ENCODE measurements at places on chromosomes 3 and 15. TPM values are rescaled to one million over a fixed set of nuclear protein-coding genes. Genes with fewer than 3 reads are reported as not detected.

GRCh38 chr3:126758882-126759281 lies 54.8 kb downstream of the CHCHD6 start:
- DNase-seq, result no peak

DNA sequence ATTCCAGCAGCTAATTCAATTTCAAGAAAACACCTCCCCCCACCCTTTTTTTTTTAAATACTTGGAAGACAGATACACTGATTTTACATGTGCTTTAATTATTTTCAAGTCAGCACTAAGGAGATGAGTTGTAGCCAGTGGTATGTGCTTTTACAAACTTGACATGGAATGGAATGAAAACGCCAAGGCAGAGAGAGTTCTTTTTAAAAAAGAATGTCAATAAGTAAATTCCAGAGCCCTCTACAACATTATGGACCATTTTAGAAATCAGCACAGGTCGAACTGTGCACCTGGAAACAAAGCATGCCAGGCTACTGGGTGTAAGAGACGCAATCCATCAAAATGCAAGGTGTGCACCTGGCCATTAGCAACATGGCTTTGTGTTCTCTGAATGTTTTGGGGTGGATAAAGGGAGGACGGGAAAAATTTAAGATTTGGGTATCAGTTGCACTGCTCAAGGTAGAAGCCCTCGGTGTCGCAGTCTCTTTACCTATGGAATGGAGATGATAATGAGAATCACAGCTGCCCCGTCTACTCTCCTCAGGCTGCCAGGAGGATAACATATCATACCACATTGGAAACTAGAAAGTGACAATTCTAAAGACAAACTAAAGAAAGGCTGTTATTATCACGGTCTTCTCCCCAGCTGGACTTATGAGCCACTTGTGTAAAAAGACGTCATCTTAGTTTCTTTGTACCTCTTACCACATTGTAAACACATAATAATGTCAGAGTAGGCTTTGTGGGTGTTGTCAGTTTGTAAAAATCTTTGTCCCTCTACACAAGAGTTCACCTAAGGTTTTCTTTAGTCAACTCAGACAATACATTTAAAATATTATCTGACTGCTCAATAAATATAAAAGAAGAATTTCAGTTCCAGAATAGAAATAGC lies 107.4 kb upstream of the PRICKLE2 start:
- no peak for DNase-seq

TMED3 gene
- total RNA-seq, result 49.3 TPM

GRK7 gene
- not detected for total RNA-seq

DNA sequence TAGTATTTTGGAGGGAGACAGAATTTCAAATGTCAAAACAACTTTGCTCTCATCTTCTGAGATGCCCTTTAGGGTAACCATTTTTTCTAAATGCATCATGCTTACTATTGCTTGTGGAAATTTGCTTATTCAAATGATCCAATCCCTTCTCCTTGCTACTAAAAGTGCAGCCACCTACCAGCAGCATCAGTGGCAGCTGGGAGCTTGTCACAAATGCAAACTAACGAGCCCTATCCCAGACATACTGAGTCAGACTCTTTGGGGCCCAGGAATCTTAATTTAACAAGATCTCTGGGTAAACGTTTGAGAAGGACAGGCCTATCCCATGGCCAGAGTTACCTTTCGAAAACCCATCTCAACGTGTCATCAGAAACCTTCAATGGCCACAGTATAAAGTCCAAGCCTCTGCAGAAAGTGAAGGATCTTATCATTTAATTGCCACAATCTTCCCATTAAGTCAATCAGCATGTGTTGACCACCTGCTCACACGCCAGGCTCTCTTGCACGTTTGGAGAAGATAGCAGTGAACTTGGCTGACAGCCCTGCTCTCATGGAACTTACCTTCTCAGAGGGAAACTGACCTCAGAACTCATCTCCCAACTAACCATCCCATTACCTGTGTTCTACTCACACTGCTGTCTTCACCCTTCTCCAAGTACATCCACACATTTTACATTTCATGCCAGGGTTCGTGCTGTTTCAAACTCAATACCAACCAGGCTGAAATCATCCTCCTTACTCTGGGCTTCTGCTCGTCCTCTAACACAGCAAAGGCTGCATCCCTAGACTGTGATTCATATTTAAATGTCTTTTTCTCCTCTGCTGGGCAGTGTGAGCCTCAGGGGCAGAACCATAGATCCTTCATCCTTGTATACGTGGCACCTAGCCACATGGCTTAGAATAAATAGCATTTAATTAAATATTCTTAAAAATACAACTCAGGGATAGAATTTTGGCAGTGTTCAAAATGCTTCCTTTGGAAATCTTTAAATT lies 24.8 kb upstream of the VGLL4 start:
- no peak for DNase-seq

TMEM158 gene
- 3.8 TPM for total RNA-seq

- DNase-seq, result no peak
Observed at GRCh38 chr15:70486012-70486411, 277.3 kb downstream of the UACA start.

ROPN1B gene
- total RNA-seq, result not detected

NKTR gene
- total RNA-seq, result 142 TPM

- DNase-seq, result no peak
Observed at GRCh38 chr3:57069503-57069902, 9.0 kb downstream of the SPATA12 start.

GRCh38 chr3:194617827-194618226 lies 15.4 kb downstream of the TMEM44 start:
- DNase-seq, result no peak

DNA sequence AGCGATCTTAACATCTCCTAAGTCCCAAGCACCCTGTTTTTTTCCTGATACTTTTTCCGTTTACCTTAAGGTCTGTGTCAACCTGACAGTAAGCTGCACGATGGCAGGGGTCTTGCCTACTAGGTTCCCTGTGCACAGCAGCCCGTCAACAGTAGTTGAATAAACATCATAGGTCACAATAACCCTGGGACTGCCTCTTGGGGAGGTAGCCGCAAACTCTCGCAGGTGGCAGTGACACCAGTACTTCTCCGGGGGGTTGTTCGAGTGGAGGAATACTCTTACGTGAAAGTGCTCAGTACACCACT lies 365 bp upstream of the PDCD6IP start:
- no peak for DNase-seq

KNG1 gene
- not detected for total RNA-seq

ZNF654 gene
- total RNA-seq, result 8.0 TPM

TMEM212 gene
- not detected for total RNA-seq

GRCh38 chr3:135851201-135852081 lies 114.1 kb upstream of the PPP2R3A start:
- no peak for DNase-seq

GRCh38 chr3:45914362-45915058 lies 28.2 kb downstream of the CCR9 start:
- DNase-seq, result no peak

LRRK1 gene
- total RNA-seq, result 1.6 TPM

DNA sequence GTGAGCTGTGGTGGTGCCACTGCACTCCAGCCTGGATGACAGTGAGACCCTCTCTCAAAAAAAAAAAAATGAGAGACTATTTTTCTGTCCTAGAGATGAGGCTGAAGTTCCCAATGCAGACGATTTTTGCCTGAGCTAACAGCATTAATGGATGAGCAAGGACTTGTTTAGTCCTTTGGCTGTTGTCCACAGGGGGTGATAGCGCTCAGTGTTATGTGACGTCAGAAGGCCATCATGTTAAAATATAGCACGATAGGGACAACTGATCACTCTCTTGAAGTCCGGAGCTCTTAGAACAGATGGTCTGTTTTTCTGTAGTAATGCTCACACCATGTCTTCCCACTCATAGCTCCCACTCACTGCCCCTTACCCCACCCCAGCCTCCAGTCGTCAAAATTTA lies 6.8 kb downstream of the TRNT1 start:
- no peak for DNase-seq

CLEC3B gene
- not detected for total RNA-seq

DNA sequence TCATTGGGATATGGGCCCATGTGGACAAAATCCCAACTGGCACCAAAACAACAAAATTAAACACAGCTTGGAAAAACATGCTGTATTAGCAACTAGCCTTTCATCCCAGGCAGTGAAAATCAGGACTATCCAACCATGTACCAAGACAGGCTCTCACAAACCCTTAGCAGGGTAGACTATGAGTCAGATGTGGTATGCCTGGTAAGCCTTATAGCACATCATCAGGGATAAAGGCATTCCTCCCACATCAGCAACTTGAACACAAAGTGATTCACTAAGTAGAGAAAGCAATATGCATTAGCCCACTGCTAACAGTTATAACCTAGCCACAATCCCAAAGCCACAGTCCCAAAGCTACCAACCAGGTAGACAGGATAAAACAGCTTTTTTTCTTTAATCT lies 8.0 kb downstream of the CEP152 start:
- DNase-seq, result no peak

DNA sequence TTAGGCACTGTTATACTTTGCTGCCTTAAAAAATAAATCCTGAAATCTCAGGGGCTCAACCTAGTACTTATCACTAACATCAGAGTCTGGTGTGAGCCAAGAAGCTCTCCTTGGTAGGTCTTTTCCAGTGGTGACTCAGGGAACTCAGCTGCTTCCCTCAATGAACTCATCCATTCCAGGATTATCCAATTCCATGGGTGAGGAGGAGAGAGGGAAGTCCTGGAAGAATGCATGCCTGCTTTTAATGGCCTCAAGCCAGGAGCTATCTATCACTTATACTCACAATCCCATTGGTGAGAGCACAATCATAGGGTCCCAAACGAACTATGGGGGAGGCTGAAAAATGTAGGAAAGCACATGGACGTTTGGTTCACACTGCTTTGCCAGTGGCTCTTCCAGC lies 113.6 kb downstream of the POLR2M start:
- DNase-seq, result no peak

NRG4 gene
- 3.0 TPM for total RNA-seq

Measured in progenitor cell of endocrine pancreas (in vitro differentiated cells).